ENCODE measurements at places on chromosomes 6 and 20.

GRCh38 chr6:9131616-9132015 is 696.3 kb upstream of the SLC35B3 start:
- no peak for DNase-seq

DNA sequence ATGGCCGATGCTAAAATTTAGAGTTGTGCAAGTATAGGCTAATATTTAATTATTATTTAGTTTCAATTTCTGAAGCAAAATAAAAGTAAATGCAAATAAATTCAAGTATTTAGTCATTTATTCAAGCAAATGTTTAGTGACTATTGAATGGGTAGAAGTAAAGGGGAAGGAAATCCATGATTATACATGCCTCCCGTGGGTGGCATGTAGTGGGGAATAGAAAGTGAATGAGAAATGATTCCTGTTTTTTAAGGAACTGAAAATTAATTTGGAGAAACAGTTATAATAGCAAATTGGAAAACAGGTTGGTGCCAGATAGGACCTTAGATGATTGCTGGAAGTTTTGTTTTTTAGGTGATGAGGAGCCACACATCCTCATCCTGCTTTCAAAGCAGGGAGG is 35.4 kb downstream of the FAM229B start:
- DNase-seq = no peak

GRCh38 chr6:16706029-16706428 is 55.2 kb downstream of the ATXN1 start:
- no peak for DNase-seq

GRCh38 chr20:49444553-49444990 is 37.9 kb downstream of the KCNB1 start:
- no peak for DNase-seq

- no peak for DNase-seq
Measured at GRCh38 chr6:48615041-48615440, 504.0 kb upstream of the PTCHD4 start.

DNA sequence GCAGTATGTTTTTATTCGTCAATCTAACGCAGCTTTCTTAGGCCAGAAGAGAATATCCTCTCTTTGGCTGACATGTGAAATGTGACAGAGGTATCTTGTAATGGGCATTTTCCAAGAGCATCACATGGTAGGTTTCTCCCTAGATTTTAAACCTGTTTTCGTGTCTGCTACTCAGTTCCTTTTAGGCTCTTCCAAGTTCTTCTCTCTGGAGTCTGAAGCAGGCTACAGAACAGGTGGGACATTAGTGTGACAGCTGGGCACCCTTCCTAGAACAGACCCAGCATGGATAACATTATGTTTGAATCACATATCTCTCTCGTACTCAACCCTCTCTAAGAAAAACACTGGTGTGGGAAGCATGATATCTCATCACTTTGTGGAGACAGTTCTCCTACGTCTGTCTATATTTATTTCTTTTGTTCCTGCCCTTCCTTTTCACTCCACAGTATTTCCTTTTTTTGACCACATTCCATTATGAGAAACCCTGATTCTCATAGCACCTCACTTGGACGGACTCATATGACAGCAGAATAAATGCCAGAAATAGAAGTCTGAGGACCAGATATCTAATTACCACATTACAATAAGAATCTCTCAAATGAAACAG is 263.4 kb downstream of the NKAIN2 start:
- no peak for DNase-seq

All from esophagus squamous epithelium (tissue), 5 donors.